MG63 (cell line): ENCODE measurements at places on chromosomes 13 and 19. TPM values are rescaled to one million over a fixed set of nuclear protein-coding genes. Genes with fewer than 3 reads are reported as not detected.
A peak's percentile ranks its signal among the peaks of the same experiment; 100 is the strongest.

The RASAL3 gene
- total RNA-seq: 0.25 TPM in 1 of 2 replicates, not detected in the other

The S1PR4 gene
- total RNA-seq: not detected in 2 replicates

DNA sequence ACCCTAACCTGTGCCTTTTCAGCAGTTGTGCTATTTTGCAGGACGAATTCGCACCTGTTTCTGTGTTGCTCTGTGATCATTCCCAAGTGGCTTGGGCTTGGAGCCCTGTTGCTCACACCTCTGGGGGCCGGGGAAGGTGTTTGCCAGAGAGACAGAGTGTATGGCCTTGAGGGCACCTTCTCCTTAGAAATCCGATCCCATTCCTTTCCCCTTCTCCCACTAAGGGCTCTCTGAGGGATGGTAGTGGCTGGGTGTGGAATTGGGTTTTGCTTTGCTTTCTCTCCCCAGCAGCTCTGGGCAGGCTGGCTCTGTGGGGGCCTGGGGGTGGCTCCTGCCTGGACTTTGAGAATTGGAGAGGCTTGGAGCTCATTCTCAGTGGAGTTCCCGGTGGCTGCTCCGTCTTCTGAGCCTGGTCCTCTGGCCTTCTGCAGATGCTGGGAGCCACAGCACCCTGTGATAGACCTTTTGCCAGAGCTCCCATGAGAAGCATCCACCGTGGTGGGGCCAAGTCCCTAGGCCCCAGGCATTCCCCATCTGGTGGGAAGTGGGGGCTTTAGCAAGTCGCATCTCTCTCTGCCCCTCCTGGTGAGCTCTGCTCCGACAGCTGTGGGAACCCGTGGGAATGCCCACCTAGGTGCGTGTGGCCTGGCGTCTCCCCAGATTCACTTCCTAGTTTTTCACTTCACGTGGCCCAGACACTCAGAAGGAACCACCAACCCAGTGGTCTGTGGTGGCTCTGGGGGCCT lies 26.1 kb downstream of the ATP11A start:
- DNase-seq: no peak

DNA sequence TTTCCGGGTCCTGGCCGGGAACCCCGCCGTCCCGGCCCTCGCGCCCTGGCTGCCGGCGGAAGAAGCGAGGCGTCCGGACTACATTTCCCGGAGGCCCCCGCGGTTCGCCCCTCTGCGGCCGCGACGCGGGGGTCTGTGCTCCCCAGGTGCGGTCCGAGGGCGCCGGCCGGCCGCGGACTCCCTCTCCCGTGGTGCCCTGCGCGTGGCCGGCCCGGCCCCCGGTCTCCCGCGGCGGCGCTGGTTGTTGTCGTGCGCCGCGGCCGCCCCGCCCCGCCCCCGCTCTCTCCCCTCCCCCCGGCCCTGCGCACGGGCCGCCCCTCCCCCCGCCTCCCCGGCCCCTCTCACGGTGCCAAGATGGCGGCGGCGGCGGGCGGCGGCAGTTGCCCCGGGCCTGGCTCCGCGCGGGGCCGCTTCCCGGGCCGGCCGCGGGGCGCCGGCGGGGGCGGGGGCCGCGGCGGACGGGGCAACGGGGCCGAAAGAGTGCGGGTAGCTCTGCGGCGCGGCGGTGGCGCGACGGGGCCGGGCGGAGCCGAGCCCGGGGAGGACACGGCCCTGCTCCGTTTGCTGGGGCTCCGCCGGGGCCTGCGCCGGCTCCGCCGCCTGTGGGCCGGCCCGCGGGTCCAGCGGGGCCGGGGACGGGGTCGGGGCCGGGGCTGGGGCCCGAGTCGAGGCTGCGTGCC lies at the start of gene KMT2B:
Gene KMT2B, plus strand, starts transcription at position 339 of the 680 bp plus-strand sequence. Its CDS starts 16 bp downstream, at position 355.
- peak; percentile 98 for DNase-seq

DNA sequence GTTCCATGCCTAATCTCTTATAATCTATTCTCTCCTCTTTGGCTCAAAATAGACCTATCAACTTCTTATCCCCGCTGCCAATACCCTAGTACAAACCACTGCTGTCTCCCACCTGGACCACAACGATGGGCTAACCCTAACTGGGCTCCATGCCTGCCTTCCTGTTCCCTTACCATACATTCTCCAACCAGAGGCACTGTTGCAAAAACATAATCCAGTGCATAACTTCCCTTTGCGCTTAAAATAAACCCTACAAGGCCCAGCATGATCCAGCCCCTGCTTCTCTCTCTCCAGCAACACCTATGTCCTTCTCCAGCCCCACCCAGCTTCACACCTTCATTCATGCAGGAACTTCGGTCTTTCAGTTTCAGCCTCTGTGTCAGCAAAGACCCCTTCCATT lies 27.4 kb upstream of the CEBPA start:
- no peak for DNase-seq
